ENCODE measurements at places on chromosomes 16 and 17. TPM values are rescaled to one million over a fixed set of nuclear protein-coding genes. Genes with fewer than 3 reads are reported as not detected.

Gene GSG1L
- not detected for total RNA-seq

Gene KSR1
- total RNA-seq, result 50.7 TPM

Gene RCVRN
- not detected for total RNA-seq

Gene HYDIN
- not detected for total RNA-seq

Gene NF1
- 53.9 TPM for total RNA-seq

Gene ARHGDIG
- total RNA-seq, result 1.7 TPM

Gene ZNF597
- 3.5 TPM for total RNA-seq

Gene ZNF385C
- total RNA-seq, result not detected

Gene MRTFB
- 46.9 TPM for total RNA-seq

Gene SPAG9
- 93.6 TPM for total RNA-seq

Gene LDHD
- 0.80 TPM for total RNA-seq

Gene SPNS2
- total RNA-seq, result 13.4 TPM

Gene CYGB
- 0.29 TPM for total RNA-seq

Gene ZNF319
- 6.2 TPM for total RNA-seq

Gene ABCC11
- total RNA-seq, result under 0.01 TPM

Gene MEOX1
- not detected for total RNA-seq

Gene CRYM
- not detected for total RNA-seq

Gene TP53TG3B
- total RNA-seq, result not detected

Gene SLFN11
- total RNA-seq, result 202 TPM

Gene NOD2
- 0.27 TPM for total RNA-seq

Gene RFFL
- 17.3 TPM for total RNA-seq

Gene SCARF1
- total RNA-seq, result 95.1 TPM

Gene MPV17L
- total RNA-seq, result 0.13 TPM

Gene CNEP1R1
- total RNA-seq, result 26.6 TPM

Gene HAS3
- 0.40 TPM for total RNA-seq

Gene IKZF3
- not detected for total RNA-seq

Gene TNRC6C
- 11.8 TPM for total RNA-seq

Gene WNT3
- total RNA-seq, result 2.6 TPM

Gene NOTUM
- total RNA-seq, result not detected

Gene PFN1
- total RNA-seq, result 743 TPM

Gene ZG16
- not detected for total RNA-seq

Gene PCGF2
- 9.2 TPM for total RNA-seq

Gene CDH1
- not detected for total RNA-seq

Gene TBC1D26
- total RNA-seq, result not detected

Gene BCAR1
- total RNA-seq, result 266 TPM

Gene MLLT6
- total RNA-seq, result 36.8 TPM

Gene SLC22A31
- 0.07 TPM for total RNA-seq

Gene SAMD14
- 3.1 TPM for total RNA-seq

Gene SEC14L5
- not detected for total RNA-seq

Gene KRTAP4-1
- not detected for total RNA-seq

Gene KRTAP17-1
- not detected for total RNA-seq

Gene KRT25
- not detected for total RNA-seq

Gene IRX5
- 0.93 TPM for total RNA-seq

Gene MYH13
- not detected for total RNA-seq

Gene NPIPA2
- 0.40 TPM for total RNA-seq

Gene PRR11
- 64.6 TPM for total RNA-seq

Gene KRTAP4-3
- not detected for total RNA-seq

Gene LITAFD
- not detected for total RNA-seq

Gene SLC13A2
- not detected for total RNA-seq

Gene YBX2
- total RNA-seq, result 0.13 TPM

Gene FBXO39
- 2.9 TPM for total RNA-seq

Gene CFAP119
- 1.5 TPM for total RNA-seq

Gene ABCC3
- total RNA-seq, result 3.9 TPM

Gene PRAC1
- not detected for total RNA-seq

Gene SMARCD2
- total RNA-seq, result 71.5 TPM

Gene VASN
- 0.22 TPM for total RNA-seq
